ENCODE measurements at places on chromosomes 13 and 19.

DNA sequence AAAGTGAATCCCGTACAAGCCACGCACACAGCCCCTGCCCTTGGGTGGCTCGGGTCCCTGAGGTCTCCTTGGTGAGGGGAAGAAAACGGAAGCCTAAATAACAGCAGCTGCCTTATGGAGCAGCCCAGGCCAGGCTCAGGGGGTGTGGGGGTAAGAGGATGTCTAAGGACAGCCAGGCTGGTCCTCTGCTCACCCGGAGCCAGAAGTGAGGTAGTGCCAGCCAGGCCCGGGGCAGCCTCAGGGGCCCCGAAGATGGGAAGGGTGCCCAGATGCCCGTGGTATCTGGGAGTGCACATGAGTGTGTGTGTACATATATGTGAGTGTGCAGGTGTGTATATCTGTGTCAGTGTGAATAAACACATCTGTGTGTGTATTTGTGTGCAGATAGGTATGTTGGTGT is 38.4 kb upstream of the PEPD start:
- no peak for DNase-seq

DNA sequence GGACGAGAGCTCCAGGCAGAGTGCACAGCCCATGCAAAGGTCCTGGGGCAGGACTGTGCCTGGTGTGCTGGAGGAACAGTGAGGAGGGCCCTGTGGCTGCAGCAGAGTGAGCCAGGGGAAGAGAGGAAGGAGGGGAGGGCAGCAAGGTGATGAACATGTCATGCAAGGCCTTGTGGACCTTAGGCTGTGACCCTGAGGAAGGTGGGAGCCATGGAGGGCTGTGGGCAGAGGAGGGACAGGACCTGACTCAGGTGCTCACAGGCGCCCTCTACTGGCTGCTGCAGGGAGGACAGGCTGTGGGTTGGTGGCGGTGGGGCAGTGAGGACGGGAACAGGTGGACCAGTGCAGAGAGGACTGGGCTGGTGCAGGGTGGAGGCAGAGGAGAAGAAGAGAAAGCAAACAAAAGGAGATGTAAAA is 170.3 kb downstream of the PTPRS start:
- peak; percentile 58 for DNase-seq

DNA sequence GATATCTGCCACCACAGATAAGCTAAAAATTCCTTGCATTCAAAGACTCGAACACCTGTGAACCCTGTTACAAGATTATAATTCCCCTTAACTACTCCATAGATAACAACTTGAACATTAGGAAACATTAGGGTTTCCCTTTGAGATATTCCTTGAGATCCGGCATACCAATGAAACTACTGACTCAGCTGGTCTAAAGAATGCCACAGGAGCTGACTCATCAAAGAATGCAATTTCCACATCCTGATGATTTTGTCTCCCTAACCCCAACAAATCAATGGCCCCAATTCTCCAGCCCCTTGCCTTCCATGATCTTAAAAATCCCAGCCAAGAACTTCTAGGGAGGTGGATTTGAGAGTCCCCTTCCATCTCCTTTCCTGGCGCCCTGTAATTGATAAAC is 35.6 kb upstream of the ZNF599 start:
- no peak for DNase-seq

- DNase-seq: no peak
Observed at GRCh38 chr19:15330801-15331418, 1.4 kb downstream of the BRD4 start.

DNA sequence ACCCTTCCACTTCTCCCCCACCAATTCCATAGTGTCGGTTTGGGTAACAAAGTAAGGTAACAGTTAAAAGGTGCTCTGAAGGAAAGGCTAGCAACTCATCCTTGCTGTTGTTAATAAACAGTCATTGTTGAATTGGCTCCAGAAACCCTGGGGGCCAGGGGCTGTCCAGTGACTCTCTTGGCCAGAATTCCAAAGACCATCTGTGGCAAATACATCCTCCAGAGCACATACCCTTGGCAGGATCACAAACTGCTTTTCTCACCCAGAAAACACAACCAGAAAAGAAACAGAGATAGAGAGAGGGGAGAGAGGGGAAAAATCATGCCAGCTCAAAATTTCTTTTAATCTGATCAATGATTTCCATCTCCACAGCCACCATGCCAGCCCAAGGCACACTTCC is 22.1 kb downstream of the CACNA1A start:
- DNase-seq: no peak

Data from stimulated activated naive CD8-positive, alpha-beta T cell treated with anti-CD3 and anti-CD28 coated beads, Interleukin-15, amount 100 ng/mL, for 72 hours (primary cell).